ENCODE measurements at places on chromosomes 2 and 18.

DNA sequence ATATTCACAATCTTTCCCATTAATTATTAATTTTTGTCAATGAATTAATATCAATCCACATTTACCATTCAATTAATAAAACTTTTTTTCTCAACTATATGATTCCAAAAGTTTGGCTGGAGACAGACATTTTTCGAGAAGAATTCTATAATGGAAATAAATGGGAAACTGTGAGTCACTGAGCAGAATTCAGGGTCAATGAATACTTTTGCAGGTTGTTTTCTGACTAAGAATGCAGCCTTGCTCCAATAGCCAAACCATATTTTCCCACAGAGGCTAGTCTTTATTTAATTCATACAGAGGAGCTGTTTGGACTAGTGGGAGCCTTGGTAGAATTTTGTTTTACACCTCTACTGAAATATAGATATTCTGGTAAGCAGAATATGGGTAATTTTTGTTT lies 82.3 kb downstream of the ARHGAP28 start:
- DNase-seq = no peak

DNA sequence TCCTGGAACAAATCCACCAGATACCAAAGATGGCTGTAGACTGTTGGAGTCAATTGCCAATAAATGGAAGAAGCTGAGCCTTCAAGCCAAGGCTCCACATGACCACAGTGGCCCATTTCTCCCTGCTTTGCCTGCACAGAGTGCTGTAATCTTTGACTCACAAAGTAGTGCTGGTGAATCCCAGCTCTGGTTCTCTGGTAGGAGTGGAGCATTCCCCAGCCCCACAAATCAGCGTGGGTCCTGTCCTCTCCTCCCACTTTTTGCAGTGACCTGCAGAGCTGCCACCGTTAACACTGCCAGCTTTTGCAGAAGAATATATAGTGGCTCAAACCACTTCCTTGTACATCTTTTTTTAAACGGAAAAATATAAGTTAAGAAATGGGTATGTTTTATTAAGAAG lies 93.9 kb downstream of the MGAT5 start:
- DNase-seq = no peak

DNA sequence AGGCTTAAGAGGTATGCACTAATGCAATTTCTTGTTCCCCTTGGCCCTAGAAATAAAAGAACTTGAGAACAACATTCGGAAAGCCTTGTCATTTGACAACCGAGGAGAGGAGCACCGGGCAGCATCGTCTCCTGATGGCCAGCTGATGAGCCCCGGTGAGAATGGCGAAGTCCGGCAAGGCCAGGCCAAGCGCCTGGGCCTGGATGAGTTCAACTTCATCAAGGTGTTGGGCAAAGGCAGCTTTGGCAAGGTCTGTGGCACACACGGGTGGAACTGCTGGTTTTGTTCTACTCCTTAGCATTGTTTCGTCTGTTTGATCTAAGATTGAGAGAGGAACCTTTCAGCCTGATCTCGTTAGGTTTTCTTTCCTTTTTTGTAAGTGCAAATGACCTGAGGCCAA lies 289.8 kb upstream of the EPAS1 start:
- no peak for DNase-seq

GRCh38 chr2:69177785-69178636 lies 165.0 kb downstream of the ANTXR1 start:
- no peak for DNase-seq

DNA sequence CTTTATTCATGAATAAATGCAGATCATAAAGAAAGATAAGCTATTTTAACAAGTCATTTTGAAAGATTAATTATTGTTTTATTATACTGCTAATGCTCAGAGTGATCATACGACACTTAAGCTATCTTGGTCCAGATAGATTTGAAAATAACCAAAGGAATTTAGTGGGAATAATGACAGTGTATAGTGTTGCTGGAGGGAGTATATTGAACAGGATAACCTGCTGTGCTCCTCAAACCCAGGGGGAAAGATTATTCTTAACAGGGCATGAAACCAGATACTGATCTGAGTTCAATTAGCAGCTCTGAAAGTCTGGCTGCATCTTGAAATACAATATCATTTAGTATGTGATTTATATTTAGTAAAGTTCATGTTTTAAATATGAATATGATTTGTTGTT lies 216.3 kb upstream of the ITGA4 start:
- DNase-seq = no peak

DNA sequence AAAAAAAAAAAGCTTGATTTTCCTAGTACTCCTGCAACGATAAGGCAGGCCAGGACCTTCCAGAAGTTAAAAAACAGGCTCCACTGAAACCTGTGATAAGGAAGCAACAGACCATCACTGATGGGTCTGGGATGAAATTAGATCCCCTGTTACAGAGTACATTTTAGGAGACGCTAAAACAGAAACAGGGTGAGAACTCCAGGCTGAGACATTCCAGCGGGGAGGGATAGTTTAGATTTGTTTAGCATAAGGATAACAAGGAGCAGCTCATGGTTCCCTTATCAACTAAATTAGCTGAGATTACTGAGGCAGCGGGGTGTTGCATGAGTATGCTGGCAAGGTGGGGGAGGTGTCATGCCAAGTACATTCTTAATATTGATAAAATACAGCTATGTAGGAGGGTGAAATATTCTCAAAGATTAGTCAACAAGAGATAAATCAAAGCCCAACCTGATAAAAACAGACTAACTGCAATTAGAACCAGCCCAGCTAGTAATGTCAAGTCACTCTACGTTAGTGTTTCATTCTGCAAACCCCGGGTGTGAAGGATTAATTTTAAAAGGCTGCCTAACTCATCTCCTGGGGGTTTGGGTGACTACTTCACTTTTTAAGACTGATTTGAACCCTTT lies 75.0 kb upstream of the BZW1 start:
- DNase-seq = no peak

DNA sequence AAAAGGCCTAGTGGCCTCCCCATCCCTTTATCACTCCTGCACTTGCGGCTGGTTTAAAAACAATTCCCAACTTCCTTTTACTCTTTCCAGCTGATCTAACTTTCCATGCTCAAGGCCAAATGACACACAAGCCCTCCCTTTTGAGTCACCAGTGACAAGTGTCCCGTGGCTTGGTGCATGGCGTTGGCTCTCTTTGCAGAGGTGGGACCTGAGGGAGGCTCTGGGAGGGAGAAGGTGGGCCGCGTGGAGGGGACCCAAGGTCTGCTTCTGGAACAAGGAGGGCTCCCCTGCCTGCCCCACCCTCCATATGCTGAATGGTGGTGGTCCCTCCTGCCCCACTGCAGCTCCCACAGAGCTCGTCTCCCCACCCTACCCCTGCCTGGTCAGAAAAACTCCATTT lies 30.8 kb upstream of the HPCAL1 start:
- DNase-seq = no peak

- DNase-seq = no peak
Observed at GRCh38 chr2:190659553-190659952, 10.7 kb downstream of the NAB1 start.

DNA sequence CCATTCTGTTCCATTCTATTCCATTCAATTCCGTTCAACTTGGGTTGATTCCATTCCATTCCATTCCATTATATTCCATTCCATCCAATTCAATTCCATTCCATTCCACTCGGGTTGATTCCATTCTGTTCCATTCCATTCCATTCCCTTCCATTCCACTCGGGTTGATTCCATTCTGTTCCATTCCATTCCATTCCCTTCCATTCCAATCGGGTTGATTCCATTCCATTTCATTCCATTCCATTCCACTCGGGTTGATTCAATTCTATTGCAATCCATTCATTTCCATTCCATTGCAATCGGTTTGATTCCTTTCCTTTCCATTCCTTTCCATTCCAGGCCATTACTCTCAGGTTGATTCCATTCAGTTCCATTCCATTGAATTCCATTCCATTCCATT lies 1138.4 kb downstream of the RPIA start:
- DNase-seq = no peak

DNA sequence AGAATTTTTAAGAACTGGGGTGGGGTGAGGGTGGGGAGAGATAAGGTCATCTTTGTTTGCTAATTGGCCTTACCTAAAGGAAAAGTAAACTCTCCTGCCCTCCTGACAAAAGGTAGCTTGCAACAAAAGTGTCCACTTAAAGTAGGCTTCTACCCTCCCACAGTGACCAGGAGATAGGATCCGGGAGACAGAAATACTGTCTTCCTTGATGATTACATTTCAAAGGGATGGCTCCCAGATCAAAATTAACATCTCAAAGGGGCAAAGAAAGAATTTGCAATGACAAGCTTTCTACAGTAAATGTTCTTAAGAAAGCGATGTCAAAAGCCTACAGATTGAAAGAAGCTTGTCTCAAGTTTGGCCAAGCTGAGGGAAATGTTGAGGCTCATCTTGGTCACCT lies 775.3 kb downstream of the CPS1 start:
- no peak for DNase-seq

DNA sequence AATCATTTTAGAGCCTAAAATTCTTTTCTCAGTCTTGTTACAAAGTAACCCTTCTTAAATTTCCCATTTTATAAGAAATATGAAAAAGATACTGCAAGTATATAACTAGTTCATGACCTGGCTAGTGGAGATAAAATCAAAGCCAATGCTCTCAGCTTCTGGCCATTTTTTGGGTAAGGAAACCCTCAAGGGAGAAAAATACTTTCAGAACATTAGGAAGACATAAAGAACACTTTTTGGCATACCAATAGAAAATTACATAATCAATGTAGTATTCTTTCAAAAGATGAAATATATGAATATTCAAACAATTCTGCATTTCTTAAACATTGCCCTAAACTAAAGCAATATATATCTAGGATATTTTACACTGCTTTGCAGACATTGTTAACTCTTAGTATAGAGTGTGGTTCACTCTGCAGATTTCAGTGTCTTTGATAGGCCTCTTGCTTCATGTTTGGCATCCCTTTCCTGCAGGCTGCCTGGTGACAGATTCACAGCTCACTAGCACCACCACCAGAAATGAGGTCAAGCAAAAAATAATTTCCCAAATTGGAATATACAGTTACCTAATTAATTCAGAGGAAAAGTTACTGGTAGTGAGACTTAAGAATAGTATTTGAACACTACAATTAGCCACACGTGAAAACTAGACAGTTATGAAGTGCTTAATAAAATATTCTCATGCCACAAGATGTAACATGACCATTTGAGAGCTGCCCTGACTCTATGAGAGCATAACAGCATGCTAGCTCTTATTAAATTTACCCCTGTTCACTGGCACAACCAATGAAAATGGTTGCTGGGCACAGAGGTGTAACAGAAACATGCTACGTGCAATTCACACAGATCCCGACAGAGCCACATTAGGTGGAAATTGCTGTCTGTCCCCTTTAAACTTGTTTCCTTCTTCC lies 36.0 kb downstream of the PAIP2B start:
- DNase-seq = no peak

DNA sequence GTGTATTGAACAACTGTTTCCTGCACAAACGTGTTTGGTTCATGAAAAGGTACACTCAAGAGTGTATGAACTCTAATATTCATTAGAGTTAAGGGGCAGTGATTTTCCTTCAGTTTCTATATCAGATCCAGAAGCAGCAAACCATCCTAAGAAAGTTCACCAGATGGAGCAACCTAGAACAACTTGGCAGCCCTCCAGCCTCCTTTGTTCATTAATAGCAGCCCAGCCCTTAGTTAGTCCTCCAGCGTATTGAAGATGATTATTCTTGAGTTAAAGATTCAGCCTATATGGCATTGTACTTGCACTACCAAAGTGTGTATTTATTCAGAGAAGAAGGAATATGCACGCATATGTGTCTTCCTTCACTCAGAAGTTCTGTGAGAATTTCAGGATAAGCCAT lies 365.5 kb downstream of the SETBP1 start:
- DNase-seq = no peak

GRCh38 chr2:192535956-192536921 lies 341.5 kb upstream of the TMEFF2 start:
- DNase-seq = no peak

DNA sequence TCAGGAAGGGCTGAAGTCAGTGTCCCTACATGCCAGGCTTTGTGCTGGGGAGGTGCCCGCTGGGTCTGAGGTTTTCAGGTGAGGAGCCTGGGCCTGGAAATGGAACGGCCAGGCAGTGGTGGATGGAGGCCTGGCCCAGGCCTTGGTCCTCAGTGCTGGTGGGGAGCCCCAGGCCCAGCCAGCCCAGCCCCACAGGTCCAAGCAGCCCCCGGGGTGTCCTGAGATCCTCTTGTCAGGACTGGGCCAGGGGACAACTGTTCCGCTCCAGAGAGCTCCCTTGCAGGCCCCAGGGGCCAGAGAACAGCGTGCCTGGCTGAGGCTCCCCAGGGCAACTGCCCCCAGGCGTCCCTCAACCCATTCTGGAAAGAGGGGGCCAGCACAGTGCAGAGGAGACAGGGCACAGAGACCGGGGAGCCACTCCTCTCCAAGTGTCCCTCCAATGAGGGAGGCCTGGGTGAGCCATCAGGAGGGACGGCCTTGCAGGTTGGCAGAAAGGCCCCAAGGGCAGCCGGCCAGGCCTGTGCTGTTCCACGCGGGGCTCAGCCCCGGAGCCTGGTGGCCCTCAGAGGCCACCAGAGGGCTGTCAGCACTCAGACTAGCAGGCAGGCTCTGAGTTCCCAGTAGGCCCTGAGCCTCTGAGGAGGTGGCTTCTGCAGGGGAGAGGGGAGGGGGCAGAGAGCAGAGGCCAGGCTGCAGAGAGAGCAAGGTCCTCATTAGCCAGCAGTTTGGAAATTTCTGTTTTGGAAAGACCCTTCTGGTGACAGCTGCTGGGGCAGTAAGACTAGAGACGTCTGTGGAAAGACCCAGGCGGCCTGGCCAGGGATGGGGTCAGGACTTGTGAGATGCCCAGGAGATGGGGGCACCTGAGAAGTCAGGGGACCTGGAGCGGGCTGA lies 29.4 kb upstream of the SNED1 start:
- no peak for DNase-seq

GRCh38 chr2:117330641-117331040 lies 483.9 kb upstream of the DDX18 start:
- no peak for DNase-seq

DNA sequence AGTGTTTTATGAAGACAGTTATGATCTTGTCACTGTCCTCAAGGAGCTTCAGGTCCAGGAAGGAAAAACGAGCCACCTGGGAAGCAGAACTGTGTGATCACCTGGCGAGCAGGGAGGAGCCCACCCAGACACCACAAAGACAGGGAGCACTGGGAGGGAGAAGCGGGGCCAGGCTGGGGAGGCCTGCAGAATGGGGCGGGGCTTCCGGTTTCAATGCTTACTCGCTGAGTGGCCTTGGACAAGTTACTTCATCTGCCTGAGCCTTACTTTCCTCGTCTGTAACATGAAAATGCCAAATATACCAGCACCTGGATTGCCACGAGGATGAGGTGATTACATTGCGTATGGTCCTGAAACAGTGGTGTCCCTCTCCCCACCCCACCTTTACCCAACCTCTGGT lies 227.5 kb downstream of the ANKRD30B start:
- DNase-seq = no peak
